ENCODE measurements at places on chromosomes 7 and 10.

GRCh38 chr10:16943295-16944285 lies 126.4 kb upstream of the RSU1 start:
- DNase-seq, result no peak

DNA sequence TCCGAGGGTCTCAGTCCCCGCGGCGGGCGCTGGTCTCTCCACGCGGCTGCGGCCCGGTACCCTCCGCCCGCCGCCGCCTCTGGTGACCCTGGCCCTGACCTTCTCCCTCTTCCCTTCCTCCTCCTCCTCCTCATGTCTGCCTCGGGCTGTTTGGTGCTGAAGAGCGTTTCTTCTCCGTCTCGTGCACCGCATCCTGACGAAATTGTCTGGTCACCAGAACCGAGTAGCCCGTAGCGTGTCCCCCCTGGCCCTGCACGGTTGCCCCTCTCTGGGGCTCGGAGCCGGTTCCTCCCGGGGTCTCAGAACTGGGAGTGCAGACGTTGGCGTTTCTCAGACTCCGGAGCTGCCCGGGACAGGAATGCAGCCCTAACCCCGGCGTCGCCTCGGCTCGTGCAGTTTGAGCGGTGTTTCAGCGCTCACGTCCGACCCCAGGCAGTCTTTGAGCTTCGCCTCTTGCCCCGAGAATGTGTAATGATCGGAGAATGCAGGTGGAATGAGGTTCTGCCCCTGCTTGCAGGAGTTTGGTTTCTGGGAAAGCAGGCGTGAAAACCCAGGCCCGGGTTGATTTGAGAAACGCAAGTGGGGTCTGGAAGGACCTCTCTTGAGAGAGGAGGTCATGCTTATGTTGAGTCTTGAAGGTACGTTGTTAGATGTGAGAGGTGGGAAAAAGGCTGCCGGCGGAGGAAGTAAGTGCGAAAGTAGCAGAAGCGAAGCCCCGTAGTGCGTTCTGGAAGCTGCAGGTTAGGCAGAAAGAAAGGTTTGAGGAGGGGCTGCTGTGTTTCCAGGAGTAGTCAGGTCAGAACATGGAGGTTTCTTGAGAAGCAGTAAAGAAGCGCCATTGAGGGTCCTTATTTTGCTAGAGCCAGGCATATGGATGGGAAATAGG lies 743 bp downstream of the RBM17 start:
- no peak for DNase-seq

DNA sequence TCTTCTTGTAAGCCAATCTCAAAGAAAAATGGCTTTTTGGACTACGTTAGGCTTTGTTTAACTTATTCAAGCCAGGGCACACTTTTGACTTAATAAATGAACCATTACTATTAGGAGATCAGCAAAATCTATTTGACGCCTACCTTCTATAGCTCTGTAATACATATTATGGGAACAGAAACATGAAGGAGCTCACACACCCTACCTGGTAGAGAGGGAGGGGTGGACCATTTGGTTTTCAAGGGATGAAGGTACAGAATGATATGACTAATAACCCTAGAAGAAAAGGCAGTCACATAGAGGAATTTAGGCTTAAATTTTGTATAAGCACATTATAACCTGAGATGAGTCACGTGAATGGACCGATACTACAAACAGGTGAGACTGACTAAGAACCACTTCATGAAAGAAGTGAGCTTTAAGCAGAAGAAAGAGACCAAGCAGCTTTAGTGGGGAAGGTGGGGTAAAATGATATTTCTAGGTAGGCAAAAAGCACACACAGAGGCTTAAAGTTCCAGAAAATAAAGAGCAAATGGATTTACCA lies 106.8 kb upstream of the CTTNBP2 start:
- DNase-seq, result no peak

GRCh38 chr10:70270952-70271351 lies 12.9 kb downstream of the NPFFR1 start:
- DNase-seq, result no peak

DNA sequence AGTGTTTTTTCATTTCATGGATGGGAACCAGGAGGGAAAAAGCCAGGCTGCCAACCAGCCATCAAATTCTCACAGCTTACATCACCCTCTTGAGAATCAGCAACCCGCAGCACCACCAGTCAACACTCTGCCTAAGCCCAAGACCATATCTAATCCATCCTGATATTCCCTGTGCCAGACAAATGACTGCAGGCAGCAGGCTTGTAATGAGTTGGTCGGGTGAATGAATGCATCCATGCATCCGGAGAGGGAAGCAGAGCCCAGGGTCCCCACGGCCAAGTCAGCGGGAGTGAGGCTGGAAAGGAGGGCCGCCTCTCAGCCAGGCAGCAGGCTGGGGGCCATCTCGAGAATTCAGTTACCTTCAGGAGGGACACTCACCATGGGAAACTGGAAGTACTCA lies 46.9 kb downstream of the SLIT1 start:
- DNase-seq, result no peak

- DNase-seq, result no peak
These were observed 407.4 kb downstream of the MAGI2 start for GRCh38 chr7:79046061-79046460.

DNA sequence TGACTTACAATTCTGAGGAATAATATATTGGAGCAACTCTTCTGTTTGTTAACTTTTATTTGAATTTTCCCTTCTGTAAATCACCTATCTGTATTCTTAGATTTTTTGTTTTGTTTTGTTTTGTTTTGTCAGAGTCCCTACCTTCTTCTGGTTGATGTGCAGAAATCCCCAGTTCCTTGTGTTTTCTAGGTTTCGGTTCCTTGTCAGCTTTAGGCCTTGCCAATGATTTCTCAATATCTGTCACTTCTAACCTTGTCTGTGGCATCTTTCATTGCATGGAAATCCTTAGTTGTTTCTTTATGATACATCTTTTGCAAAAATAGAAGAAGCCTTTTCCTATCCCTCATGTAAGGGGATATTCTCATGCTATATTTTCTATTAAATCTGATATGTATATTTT lies 21.7 kb upstream of the ST8SIA6 start:
- no peak for DNase-seq

GRCh38 chr10:14322526-14323188 lies 8.1 kb downstream of the FRMD4A start:
- DNase-seq, result no peak

DNA sequence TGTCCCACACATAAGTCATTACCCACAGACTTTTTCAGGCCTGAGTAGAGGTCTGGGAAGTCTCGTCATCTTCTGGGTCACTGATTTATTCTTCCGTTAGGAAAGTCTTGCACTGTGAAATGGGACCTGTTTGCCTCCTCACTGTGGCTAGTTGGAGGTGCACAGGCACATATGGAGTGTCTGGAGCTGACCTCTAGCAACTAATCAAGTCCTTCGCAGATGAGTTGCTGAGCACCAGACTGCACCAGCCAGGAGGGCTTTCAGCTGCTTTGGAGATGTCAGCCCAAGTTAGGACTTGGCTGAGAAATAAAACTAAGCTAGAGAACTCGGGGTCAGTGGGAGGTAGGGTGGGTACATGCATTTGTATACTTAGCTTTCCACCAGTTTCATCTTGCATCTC lies 578.0 kb downstream of the GRID1 start:
- DNase-seq, result no peak

- no peak for DNase-seq
These were observed 154.0 kb downstream of the SGMS1 start for GRCh38 chr10:50469778-50470193.

- no peak for DNase-seq
These were observed 30.3 kb downstream of the ARL5B start for GRCh38 chr10:18689498-18689897.

GRCh38 chr7:141251957-141252356 lies 178.1 kb downstream of the TMEM178B start:
- no peak for DNase-seq

DNA sequence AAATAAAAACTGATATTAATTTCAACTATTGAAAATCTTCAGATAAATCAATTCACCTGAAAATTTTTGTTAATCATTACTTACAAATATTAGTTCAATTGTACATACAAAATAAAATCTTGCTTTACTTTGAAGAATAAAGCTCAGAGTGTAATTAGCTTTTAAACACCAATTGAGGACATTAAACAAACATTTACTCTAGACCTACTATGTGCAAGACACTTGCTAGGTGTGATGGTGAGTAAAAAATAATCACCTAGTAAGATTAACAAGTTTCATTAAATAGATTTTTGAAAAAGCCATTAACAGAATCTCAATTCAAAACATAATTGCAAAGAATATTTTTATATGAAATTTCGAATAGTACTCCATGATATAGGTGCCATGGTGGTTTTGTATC lies 3.9 kb upstream of the MLLT10 start:
- no peak for DNase-seq

DNA sequence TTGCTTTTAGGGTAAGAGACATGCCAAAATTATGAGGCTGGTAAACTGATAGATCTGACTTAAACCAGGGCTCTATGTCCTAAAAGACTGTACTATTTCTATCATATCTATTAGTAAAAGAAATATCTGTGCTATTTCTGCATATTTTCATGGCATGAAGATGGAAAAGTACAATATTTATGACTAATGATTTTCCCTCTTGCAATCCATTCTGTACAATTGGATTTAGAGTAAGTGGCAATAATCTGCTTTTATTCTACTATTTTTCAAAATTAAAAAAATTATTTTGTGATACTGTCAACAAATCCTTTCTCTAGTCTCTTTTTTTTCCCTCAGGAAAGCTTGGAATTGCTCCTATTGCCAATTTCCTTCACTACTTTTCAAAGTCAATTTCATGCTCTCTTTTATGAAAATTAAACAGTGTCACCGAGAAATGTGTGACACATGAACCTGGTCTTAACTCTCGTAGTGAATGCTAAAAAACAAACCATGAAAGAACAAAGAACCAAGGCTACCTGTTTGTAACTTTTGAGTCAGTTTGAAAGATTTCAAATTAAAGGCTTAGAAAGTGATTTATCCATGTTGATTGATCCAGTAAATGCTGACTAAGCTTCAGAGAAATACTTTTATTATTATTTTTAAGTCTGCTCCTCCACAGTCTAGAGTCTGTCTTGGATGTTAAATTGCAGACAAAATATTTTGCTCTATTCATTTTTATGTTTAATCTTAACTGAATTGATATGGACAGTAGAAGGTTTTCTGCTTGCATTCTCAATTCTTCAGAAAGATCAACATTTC lies 262.7 kb upstream of the CHRM2 start:
- DNase-seq, result no peak

DNA sequence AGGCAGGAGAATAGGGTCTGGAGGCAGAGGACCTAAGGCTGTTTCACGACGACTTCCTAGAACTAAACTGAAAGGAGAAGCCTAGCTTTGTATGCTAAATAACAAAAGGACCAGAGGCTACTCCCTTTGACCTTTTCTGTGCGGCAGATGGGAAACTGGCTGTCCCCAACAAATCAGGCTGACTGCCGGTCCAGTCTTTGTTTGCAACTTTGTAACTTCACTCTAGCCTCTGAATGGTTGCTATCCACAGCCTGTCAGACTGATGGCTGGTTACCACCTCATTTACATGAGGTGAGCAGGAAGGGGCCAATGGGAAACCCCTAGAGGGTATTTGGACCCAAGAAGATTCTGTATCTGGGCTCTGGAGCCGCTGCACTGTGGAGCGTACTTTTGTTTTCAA lies 132.6 kb upstream of the SHH start:
- no peak for DNase-seq

- DNase-seq, result no peak
These were observed 455 bp upstream of the SPAG6 start for GRCh38 chr10:22344781-22345300.

GRCh38 chr10:4141471-4141870 lies 356.5 kb upstream of the KLF6 start:
- no peak for DNase-seq

GRCh38 chr7:98137134-98137825 lies 30.6 kb downstream of the LMTK2 start:
- no peak for DNase-seq

DNA sequence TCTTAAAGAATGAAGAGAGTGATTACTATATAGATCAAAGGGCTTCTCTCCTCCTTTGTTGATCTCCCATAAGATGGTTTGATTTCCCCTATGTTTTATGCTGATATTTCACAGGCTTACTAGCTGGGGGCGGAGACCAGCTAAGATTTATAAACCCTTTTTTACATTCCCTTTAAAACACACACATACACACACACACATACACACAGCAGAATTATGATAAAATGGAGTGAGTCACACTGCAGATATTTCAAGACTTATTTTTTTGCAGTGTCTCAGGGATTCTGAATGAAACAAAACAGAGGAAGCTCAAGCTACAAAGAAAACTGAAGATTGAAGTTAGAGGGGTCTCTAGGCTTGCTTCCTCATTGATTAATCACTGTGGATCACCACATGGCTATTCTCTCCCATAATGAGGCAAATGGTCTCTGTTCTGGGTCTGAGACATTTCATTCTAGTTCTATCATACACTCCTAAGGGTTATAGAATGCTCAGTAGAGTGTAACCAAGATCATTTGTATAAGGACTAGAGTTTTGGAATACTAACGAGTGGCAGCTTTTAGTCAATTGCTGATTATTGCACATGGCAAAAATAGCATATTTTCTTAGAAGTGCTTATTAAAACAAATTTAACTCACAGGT lies 18.6 kb downstream of the INA start:
- no peak for DNase-seq

- no peak for DNase-seq
These were observed 92.8 kb downstream of the ST7 start for GRCh38 chr7:117045927-117046710.
